ENCODE measurements at places on chromosomes 11 and 22. TPM values are rescaled to one million over a fixed set of nuclear protein-coding genes. Genes with fewer than 3 reads are reported as not detected.

PPFIA1 gene
- total RNA-seq = 101 TPM

RAG2 gene
- 0.10 TPM for total RNA-seq

PRR33 gene
- total RNA-seq = not detected

C11orf21 gene
- total RNA-seq = 0.31 TPM

RGL4 gene
- total RNA-seq = not detected

UPK3A gene
- not detected for total RNA-seq

MS4A15 gene
- total RNA-seq = not detected

VSIG10L2 gene
- total RNA-seq = not detected

CARNS1 gene
- 1.0 TPM for total RNA-seq

OR8G1 gene
- total RNA-seq = not detected

CBL gene
- 69.9 TPM for total RNA-seq

RFPL3 gene
- not detected for total RNA-seq

LARGE2 gene
- total RNA-seq = 1.4 TPM

SLC16A8 gene
- total RNA-seq = not detected

OR2D3 gene
- not detected for total RNA-seq

OR2AG1 gene
- not detected for total RNA-seq

RAB36 gene
- 4.1 TPM for total RNA-seq

CHRM1 gene
- total RNA-seq = not detected

SAA2 gene
- total RNA-seq = 4.0 TPM

OR52E5 gene
- not detected for total RNA-seq

JAML gene
- 0.39 TPM for total RNA-seq

OR4A16 gene
- not detected for total RNA-seq

CACNA1I gene
- total RNA-seq = 0.23 TPM

OR51B2 gene
- not detected for total RNA-seq

TNNI2 gene
- 0.46 TPM for total RNA-seq

DNA sequence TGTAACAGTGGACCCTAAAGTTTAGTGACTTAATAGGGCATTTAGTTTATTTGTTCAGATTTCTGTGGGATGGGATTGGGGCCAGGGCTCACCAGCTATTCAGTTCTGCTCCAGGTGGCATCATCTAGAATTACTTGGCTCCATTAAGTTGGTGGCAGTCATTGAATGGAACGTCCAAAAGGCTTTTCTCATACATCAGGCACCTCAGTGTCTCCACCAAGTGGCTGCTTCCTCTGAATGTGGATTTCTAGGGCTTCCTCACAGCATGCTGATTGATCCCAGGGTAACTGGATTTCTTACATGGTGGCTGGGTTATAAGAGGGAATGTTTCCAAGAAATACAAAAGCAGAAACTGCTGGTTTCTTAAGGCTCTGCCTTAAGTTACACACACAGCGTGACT lies 34.7 kb downstream of the USP47 start:
- H3K4me1 ChIP-seq = peaks cover 14% of the 10 kb centered on the region
- no peaks in the 10 kb centered on the region for H3K27me3 ChIP-seq
- DNase-seq = no peak
- H3K36me3 ChIP-seq = no peaks in the 10 kb centered on the region
- no peak overlapping the region for H3K4me3 ChIP-seq
- no peak overlapping the region for H3K27ac ChIP-seq

- H3K4me3 ChIP-seq = no peak overlapping the region
- no peaks in the 10 kb centered on the region for H3K4me1 ChIP-seq
- no peak overlapping the region for H3K27ac ChIP-seq
Observed at GRCh38 chr22:50684501-50684900, 11.9 kb downstream of the SHANK3 start.

- H3K27me3 ChIP-seq = no peaks in the 10 kb centered on the region
- DNase-seq = no peak
- no peaks in the 10 kb centered on the region for H3K36me3 ChIP-seq
- H3K27ac ChIP-seq = no peak overlapping the region
Observed at GRCh38 chr22:45897736-45898135, 79.2 kb downstream of the WNT7B start.

GRCh38 chr11:40642284-40642683 lies 817.2 kb downstream of the LRRC4C start:
- no peak overlapping the region for H3K27ac ChIP-seq
- H3K36me3 ChIP-seq = no peaks in the 10 kb centered on the region
- no peaks in the 10 kb centered on the region for H3K27me3 ChIP-seq

GRCh38 chr11:62707277-62707861 lies at the start of the genes BSCL2 and GNG3:
TSS of gene BSCL2 (minus strand) at chr11:62707424. CDS start at chr11:62707195, 229 bp downstream.
TSS of gene GNG3 (plus strand) at chr11:62707676. CDS start at chr11:62708296, 620 bp downstream.
- no peaks in the 10 kb centered on the region for H3K27me3 ChIP-seq
- H3K36me3 ChIP-seq = no peaks in the 10 kb centered on the region
- peaks cover 23% of the 10 kb centered on the region for H3K4me1 ChIP-seq
- no peak for DNase-seq
- peak within 1 kb of the TSS; percentile 89 for H3K4me3 ChIP-seq

- no peak for DNase-seq
- H3K27me3 ChIP-seq = no peaks in the 10 kb centered on the region
- peaks cover 6% of the 10 kb centered on the region for H3K4me1 ChIP-seq
- no peaks in the 10 kb centered on the region for H3K36me3 ChIP-seq
Observed at GRCh38 chr11:118883004-118883367, 706 bp upstream of the CXCR5 start.

DNA sequence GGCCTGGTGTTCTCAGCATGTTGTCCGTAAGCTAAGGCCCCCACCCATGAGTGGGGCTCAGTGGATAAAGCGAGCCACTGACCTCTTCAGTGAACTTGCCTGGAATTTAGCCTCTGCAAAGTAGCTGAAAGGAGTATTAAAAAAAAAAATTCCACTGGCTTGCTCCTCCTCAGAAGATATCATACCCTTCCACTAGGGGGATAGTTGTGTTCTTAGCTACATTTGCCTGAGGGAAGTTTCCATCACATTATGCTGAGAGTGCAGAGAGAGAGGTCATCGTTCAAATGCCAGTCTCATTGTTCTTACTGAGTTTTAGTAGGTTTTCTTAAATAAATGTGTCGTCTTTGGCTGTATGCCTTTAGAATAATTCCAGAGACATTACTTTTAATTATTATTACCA lies 879.7 kb downstream of the JRKL start:
- H3K4me3 ChIP-seq = no peak overlapping the region
- H3K27ac ChIP-seq = no peak overlapping the region
- no peaks in the 10 kb centered on the region for H3K36me3 ChIP-seq
- H3K27me3 ChIP-seq = no peaks in the 10 kb centered on the region
- no peaks in the 10 kb centered on the region for H3K4me1 ChIP-seq

- no peak overlapping the region for H3K27ac ChIP-seq
- H3K36me3 ChIP-seq = no peaks in the 10 kb centered on the region
- H3K4me1 ChIP-seq = no peaks in the 10 kb centered on the region
- no peak overlapping the region for H3K4me3 ChIP-seq
- DNase-seq = no peak
Observed at GRCh38 chr22:46681010-46681409, 57.0 kb downstream of the CERK start.

GRCh38 chr11:121349790-121350189 lies 57.2 kb downstream of the SC5D start:
- peaks cover 40% of the 10 kb centered on the region for H3K27me3 ChIP-seq
- no peak overlapping the region for H3K4me3 ChIP-seq
- DNase-seq = no peak
- H3K27ac ChIP-seq = no peak overlapping the region

- H3K4me3 ChIP-seq = peak overlapping the region; percentile 99
- no peak for DNase-seq
- peaks cover 35% of the 10 kb centered on the region for H3K4me1 ChIP-seq
- peak overlapping the region; percentile 95 for H3K27ac ChIP-seq
Observed at GRCh38 chr11:66843776-66844495, 695 bp downstream of the RCE1 start.

- H3K27me3 ChIP-seq = no peaks in the 10 kb centered on the region
- H3K4me1 ChIP-seq = peaks cover 30% of the 10 kb centered on the region
- peaks cover 33% of the 10 kb centered on the region for H3K36me3 ChIP-seq
- no peak for DNase-seq
- peak overlapping the region; percentile 92 for H3K4me3 ChIP-seq
Observed at GRCh38 chr11:8681837-8682302, 595 bp downstream of the TRIM66 start.

DNA sequence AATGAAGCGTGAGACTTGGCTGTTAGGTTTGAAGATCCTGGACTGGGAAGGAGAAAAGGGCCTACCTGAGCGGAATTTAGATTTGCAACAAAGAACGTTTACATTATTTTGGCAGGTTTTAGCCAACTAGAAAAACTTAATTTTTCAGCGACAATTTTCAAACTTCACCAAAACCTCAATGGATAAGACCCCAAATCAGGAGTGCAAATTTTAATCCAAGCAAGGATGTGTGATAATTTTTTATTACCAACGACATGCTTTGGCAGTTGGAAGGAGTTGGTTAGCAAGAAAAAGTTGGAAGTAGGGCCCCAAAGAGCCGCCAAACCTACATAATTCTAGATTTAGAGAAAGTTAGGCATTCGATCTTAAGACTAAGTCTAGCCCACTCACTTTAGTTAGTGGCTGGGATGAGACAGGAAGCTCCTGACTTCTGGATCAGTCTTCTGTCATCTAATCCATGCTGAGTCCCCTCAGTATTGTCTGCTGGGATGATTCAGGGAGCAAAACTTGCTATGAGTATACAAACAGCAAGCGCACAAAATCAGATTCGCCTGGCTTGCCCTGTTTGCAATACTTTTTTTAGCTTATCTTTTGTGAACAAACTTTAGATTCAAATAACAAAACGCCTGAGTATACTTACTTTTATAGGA lies 787 bp upstream of the RDX start:
- peak overlapping the region; percentile 98 for H3K27ac ChIP-seq
- no peak for DNase-seq
- H3K4me1 ChIP-seq = peaks cover 33% of the 10 kb centered on the region
- no peaks in the 10 kb centered on the region for H3K36me3 ChIP-seq

GRCh38 chr11:7430496-7430895 lies 54.8 kb upstream of the OLFML1 start:
- no peaks in the 10 kb centered on the region for H3K4me1 ChIP-seq
- H3K27me3 ChIP-seq = no peaks in the 10 kb centered on the region
- no peak overlapping the region for H3K27ac ChIP-seq
- no peaks in the 10 kb centered on the region for H3K36me3 ChIP-seq
- no peak overlapping the region for H3K4me3 ChIP-seq
- no peak for DNase-seq

DNA sequence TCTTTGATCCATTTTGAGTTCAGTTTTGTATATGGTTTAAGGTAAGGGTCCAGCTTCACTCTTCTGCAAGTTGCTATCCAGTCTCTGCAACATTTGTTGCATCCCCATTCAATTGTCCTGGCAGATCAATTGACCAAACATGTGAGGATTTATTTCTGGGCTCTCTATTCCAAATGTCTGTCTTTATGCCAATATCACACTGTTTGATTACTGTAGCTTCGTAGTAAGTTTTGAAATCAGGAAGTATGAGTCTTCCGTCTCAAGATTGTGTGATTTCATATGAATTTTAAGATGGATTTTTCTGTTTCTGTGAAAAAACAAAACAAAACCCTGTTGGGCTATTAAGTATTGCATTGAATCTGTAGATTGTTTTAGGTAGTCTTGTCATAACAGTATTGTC lies 17.0 kb downstream of the APLP2 start:
- H3K4me3 ChIP-seq = no peak overlapping the region
- no peak for DNase-seq
- H3K36me3 ChIP-seq = no peaks in the 10 kb centered on the region

- no peaks in the 10 kb centered on the region for H3K27me3 ChIP-seq
- DNase-seq = no peak
- H3K36me3 ChIP-seq = no peaks in the 10 kb centered on the region
- no peaks in the 10 kb centered on the region for H3K4me1 ChIP-seq
Observed at GRCh38 chr11:94675239-94675638, 92.9 kb upstream of the AMOTL1 start.

GRCh38 chr11:127059750-127060149 lies 59.2 kb upstream of the KIRREL3 start:
- no peaks in the 10 kb centered on the region for H3K36me3 ChIP-seq
- DNase-seq = no peak

DNA sequence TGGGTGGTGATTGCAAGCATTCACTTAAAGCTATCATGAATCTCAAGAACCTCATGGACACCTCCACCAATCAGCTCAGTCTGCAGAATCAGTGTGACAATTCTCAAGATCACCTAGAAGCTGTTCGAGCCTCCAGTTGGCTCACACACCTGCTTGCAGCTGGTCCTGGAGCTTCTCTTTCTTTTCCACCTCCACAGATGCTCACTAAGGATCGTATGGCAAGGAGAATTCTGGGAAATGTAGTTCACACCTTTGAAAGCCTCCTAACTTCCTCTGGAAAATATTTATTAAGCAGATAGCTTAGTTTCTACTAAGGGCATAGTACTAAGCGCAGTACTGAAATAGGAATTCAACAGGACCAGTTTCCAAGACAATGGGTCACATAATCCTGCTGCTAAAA lies 26.2 kb downstream of the FSHB start:
- no peak overlapping the region for H3K4me3 ChIP-seq
- no peak for DNase-seq
- no peaks in the 10 kb centered on the region for H3K4me1 ChIP-seq
- no peaks in the 10 kb centered on the region for H3K27me3 ChIP-seq
- no peaks in the 10 kb centered on the region for H3K36me3 ChIP-seq

- H3K36me3 ChIP-seq = no peaks in the 10 kb centered on the region
- H3K4me3 ChIP-seq = no peak overlapping the region
- no peak overlapping the region for H3K27ac ChIP-seq
- H3K27me3 ChIP-seq = no peaks in the 10 kb centered on the region
Observed at GRCh38 chr11:107040433-107041087, 22.3 kb upstream of the GUCY1A2 start.

- no peak overlapping the region for H3K4me3 ChIP-seq
- H3K27me3 ChIP-seq = no peaks in the 10 kb centered on the region
- H3K27ac ChIP-seq = no peak overlapping the region
- H3K4me1 ChIP-seq = no peaks in the 10 kb centered on the region
- DNase-seq = no peak
Observed at GRCh38 chr22:23100124-23100801, 29.9 kb downstream of the GNAZ start.

DNA sequence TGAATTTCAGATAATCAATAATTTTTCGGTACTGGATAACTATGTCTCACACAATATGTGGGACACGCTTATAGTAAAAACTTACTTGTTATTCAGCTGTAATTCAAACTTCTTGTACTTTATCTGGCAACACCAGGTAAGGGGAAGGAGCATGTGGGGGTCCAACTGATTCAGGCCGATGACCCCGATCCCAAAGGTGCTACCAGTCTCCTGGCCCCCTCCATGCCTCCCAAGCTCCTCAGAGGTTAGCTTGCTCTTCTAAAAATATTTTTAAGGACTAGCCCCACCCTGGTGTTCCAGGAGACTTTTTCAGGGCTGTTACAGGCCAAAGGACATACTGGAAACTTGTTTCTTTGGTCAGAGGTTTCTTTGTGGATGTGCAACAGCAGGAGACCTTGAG lies 61.8 kb upstream of the ALX4 start:
- H3K27ac ChIP-seq = no peak overlapping the region
- H3K36me3 ChIP-seq = no peaks in the 10 kb centered on the region
- H3K4me3 ChIP-seq = no peak overlapping the region
- DNase-seq = no peak
- no peaks in the 10 kb centered on the region for H3K4me1 ChIP-seq

Data from Panc1 (cell line).